CD4-positive, alpha-beta T cell treated with Interleukin-17A for 1 hour (primary cell): ENCODE measurements at places on chromosomes 7 and 10.

- no peak for DNase-seq
These were observed 452.4 kb upstream of the NPVF start for GRCh38 chr7:25680636-25681035.

- no peak for DNase-seq
These were observed 199.9 kb upstream of the ZMIZ1 start for GRCh38 chr10:78868861-78869260.

- no peak for DNase-seq
These were observed 16.7 kb downstream of the FAM107B start for GRCh38 chr10:14757986-14758385.

- no peak for DNase-seq
These were observed 275.1 kb upstream of the NRP1 start for GRCh38 chr10:33609546-33609945.

- no peak for DNase-seq
These were observed 100.6 kb upstream of the CELF2 start for GRCh38 chr10:10917031-10917430.

DNA sequence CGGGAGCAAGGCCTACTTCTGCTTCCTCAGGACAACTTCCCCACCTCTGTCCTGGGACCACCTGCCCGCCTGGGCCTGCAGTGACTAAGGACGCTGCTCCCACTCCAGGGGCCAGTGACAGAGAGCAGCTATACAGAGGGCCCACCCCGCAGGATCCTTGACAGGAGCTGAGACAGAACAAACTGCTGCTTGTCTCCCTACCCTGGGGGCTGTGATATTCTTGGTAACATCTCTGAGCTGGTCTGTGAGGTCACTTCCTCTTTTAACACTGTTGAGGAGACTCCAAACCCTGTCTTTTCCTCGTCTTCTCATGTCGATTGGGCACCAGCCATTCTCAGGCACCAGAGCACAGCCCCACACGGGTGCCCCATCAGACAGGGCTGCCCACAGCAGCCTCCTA, 6.9 kb upstream of the MRPS24 start:
- no peak for DNase-seq

DNA sequence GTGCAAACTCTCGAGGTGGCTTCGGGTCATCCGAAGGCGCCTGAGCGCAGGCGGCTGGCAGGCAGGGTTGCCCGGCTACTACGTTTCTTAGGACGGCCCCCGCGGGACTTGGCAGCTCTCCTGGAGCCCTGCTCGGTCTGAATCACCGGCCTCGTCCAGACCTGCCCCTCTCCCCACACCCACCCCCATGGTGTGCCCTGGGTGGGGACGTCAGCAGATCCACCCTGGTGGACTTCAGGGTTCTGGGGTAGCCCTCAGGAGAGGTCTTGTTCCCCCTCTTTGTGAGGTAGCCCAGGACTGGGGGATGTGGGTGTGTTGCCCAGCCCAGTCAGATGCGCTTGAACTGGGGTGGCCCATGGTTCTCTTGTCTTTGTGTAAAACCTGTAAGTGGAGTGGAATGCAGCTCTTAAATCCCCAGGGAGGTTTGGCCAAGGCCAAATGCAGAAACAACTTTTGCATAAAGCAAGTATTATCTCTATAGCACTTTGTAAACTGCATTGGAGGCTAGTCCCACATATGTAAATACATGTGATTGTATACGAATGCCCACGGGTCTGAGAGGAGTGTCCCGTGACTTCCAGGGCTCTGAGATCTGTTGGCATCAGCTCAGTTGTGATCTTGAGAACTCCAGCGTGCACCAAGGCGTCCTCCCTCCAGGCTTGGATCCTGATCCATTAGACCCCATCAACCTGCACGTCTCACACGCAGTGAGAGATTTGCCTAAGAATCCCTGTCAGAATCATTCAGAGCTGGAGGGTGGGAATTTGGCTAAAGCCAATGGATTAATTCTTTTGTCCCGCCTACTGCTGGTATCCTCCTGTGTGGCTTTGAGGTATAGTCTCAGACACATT, 1.8 kb downstream of the PFKFB3 start:
- no peak for DNase-seq

DNA sequence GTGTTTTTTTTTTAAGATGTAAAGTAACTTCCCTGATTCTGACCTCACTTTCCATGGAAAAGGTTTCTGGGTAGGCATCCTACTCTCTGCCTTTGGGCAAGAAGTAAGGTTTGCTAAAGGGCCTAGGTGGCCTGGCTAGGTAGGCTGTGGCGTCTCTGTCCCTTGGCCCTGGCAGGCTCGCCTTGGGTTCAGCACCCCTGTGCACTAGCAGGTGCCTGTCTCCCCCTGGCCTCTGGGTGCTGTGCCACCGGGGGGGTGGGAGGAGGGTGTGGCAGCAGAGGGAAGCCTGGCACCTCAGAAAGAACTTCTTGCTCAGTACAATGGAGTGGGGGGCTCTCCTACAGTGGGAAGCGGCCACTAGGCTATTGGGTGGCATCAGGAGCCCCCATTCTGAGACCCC, 14.0 kb downstream of the TECPR1 start:
- no peak for DNase-seq

DNA sequence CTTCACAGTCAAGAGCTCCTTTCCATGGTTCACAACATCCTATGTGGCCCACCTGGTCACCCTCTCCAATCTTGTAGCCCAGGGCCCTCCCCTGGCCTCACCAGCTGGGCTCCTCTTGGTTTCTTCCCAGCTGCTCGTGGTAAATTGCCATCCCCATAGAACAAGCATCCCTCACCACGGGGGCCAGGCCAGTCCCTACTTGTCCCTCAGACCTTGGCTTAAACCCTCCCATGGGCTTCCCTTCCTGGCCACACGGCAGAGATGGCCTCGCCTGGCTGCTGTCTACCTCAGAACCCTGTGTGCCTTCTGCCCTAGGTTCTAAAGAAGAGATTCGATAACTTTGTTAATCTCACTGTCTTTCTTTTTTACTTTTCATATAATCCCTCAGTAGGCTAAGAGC, 153.3 kb upstream of the TCERG1L start:
- DNase-seq: no peak

DNA sequence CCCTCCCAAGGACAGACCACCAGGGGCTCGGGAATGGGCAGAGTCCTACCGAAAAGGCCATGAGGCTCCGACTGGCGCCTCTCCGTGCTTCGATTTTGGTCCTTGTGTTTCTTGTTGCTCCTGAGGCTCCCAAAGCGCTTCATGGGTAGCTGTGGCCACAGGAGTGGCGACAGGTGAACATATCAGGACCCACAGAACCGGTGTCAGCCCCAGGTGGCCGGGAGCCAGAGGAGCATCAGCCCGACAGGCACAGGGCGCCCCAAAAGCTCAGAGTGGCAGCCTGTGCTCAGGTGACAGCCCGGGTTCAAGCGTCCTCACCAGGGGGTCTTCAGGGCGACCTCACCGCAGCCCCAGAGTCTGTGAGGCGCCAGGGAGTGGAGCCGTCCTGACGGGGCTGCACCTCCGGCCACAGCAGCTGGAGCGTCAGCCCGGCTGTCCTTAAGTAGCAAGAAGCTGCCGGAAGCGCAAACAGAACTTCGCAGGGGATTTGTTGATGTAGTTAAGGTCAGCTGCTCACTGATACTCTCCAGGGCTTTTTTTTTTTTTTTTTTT, 141.0 kb downstream of the PRKAG2 start:
- no peak for DNase-seq

GRCh38 chr7:104039363-104039762, 49.9 kb upstream of the RELN start:
- no peak for DNase-seq

GRCh38 chr7:16934722-16935340, 53.0 kb upstream of the AGR3 start:
- no peak for DNase-seq

DNA sequence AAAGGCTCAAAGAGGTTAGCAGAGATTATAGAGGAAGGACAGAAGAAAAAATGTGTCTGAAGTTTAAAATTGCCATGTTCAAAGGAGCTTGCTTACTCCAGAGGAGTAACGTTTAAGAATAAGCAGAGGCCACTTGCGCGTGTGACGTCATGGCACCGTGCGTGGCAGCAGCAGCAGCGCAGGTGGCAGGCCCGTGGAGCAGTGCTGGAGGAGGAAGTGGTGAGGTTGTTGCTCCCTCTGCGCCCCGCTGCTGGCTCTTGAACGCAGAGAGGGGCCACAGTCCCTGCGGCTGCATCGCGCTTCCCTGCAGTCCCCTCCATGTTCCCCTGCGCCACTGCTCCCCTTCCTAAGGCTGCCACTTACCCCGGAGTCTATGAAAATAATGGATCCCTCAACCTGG, 37.5 kb downstream of the GDI2 start:
- peak; percentile 82 for DNase-seq

DNA sequence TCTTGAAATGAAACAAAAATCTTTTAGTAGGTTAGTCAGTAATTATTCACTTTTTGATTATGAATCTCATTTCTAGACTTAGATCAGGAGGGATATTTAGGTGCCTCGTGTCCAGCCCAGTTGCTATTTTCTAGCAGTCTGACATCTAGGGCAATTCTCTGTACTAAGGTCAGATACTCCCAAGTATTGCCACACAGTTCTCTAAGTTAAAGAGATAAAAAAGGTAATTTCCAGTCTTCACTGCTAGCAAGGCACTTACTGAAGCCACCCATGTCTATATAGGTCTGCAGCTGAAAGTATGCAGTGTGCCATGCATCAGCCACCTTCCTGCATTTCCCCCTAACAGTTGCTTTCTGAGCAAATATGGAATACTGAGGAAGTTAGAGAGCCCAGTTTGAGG, 83.4 kb downstream of the PON1 start:
- no peak for DNase-seq

- DNase-seq: no peak
These were observed 404.5 kb downstream of the PAXIP1 start for GRCh38 chr7:154598396-154598795.

GRCh38 chr10:83553366-83553765, 585.9 kb upstream of the GHITM start:
- no peak for DNase-seq

DNA sequence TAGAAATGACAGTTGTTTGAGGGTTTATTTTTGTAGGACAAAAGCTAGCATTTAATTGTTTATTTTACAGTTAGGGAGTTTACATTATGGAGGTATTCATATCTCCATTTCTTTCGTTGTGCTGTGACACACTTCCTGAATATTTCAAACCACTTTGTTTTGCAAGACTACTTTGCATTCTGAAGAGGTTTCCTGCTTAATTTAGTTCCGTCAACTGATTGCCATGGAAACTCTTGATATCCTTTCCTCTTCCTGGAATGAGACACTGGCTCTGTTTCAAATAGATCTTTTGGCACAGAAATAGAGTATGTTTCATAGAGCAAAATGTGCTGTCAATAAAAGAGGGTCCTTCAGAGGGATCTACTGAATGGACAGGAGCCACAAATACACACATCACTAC, 159.5 kb upstream of the AGR3 start:
- peak; percentile 47 for DNase-seq

GRCh38 chr10:49081547-49082275, 33.6 kb downstream of the VSTM4 start:
- no peak for DNase-seq

DNA sequence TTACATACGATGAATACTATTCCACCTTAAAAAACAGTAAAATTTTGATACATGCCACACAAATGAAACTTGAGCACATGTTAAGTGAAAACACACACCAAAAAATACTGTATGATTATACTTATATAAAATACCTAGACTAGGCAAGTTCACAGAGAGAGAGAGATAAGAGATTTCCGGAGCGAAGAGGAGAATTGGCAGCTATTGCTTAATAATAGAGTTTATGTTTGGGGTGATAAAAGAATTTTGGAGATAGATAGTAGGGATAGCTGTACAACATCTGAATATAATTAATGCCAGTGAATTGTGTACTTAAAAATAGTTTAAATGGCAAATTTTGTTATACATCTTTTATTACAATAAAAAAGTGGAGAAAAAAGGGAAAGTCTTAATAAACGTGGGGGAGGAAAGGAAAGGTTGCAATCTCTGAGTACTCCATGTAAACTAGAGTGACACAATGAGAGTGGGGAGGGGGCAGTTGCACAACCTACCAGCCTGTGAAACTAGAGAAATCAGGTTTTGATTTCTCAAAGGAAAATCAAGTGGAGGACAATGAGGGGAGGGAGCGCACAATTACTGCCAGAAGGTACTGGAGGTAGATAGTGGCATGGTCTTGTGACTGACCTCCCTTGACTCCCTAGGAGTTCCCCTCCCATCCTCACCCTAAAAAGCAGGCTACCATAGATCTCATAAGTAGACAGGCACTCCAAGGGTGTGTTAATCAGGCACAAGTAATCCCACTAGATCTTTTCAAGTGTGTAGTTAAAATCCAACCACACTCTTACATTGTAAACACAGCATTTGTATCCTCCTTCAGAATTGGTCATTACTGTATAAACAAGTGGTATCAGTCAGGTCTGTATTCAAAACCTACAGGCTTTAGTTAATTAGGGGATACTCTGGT, 31.6 kb upstream of the ANK3 start:
- no peak for DNase-seq

- DNase-seq: no peak
These were observed 103.0 kb upstream of the ANKRD1 start for GRCh38 chr10:91023700-91024398.

DNA sequence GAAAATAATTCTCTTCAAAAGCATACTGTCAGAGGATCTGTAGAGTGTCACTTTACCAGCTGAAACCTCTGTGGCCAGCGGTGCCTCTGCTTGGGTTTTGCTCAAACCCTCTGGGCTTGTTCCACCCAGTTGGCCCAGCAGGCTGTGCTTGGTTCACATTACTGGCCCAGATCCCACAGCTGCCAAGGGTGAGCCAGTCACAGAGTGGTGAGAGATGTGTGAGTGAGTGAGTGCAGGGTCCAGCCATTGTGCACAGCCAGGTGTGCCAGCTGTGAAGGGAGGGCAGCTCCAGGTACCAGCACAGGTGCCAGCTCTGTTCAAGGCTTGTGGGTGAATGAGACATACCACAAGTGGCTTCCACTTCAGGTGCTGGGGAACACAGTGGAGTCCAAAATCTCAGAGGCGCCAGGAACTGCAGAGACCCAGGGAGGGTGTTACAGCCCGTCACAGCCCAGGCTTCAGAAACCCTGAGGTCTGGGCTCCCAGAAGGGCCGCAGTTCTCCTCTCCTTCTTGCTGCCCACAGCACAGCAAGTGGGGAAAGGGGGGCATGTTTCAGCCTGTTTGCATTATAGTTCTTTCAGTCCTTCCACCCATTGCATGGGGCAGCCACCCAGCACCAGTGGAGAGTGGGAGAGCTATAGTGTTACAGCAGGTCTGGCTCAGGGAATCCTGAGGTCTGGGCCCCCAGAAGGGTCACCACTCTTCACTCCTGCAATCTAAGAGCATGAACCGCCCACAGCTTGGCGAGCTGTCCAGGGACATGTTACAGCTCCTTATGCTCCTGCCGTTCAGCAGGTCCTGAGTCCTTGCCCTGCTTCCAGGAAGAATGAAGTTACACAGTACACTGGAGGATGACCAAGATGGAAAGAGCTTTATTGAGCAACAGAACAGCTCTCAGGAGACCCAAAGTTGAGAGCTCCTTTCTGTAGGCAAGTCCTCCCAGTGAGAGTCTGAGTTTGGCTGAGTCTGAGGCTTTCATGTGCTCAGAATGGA, 931.7 kb upstream of the SORCS1 start:
- no peak for DNase-seq

- no peak for DNase-seq
These were observed 178.8 kb upstream of the ITGB1 start for GRCh38 chr10:33136781-33137180.

- no peak for DNase-seq
These were observed 266.5 kb downstream of the GFRA1 start for GRCh38 chr10:116006508-116006907.
